ENCODE measurements at places on chromosomes 3 and 15.

DNA sequence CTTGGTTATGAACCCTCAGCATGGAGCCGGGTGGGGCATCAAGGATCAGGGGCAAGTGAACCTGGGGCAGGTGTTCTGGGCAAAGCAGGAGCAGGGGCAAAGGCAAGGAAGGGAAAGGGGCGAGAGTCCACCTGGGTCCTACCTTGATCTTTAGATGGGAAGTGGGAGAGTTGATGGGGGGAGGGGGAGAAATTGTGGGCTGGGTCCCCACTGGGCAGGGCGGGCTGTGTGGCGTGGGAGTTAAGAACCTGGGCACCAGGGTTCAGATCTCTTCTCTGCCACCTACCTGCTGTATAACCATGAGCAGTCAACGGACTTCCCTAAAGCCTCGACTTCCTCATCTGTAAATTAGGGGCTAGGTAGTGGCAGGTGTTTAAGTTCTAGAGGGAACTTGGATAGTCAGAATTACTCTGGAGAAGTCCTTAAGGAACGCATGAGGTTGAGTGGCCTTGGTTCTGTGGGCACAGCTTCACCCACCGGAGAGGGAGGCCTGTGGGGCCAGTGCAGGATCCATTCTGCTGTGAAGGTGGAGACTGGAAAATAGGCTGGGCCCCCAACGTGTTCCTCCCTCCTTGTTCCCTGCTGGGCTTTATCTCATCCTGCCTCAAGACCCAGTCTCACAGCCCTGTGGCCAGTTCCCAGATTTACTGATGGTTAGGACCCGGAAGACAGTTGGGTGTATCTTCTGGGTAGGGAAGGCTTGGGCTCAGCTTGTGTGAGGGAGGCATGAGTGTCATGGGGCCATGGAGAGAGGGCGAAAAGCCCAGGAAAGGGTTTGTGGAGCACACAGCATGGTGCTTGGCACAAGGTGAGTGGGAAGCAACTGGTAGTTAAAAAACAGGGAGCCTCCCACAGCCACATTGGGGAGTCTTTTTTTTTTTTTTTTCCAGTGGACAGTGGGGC, 90.6 kb downstream of the EEFSEC start:
- DNase-seq = no peak
- no peak overlapping the region for H3K27ac ChIP-seq
- no peaks in the 10 kb centered on the region for H3K4me1 ChIP-seq
- H3K36me3 ChIP-seq = no peaks in the 10 kb centered on the region
- H3K4me3 ChIP-seq = no peak overlapping the region
- H3K27me3 ChIP-seq = no peaks in the 10 kb centered on the region

DNA sequence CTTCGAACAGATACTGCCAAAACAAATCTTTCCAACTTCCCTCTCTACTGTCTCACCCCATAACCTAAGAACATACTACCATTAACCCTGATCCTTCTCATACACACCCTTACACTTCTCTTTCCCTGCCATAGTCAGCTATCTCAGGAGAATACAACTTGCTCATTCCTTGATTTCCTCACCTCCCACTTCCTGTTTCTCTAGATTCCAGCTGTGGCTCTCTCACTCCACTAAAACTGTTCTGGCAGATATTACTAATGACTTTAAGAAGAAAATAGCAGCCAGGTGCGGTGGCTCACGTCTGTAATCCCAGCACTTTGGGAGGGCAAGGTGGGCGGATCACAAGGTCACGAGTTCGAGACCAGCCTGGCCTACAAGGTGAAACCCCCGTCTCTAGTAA, 4.6 kb downstream of the LSG1 start:
- no peak for DNase-seq
- peaks cover 23% of the 10 kb centered on the region for H3K36me3 ChIP-seq
- H3K4me1 ChIP-seq = peaks cover 5% of the 10 kb centered on the region
- H3K27me3 ChIP-seq = no peaks in the 10 kb centered on the region
- H3K27ac ChIP-seq = no peak overlapping the region

DNA sequence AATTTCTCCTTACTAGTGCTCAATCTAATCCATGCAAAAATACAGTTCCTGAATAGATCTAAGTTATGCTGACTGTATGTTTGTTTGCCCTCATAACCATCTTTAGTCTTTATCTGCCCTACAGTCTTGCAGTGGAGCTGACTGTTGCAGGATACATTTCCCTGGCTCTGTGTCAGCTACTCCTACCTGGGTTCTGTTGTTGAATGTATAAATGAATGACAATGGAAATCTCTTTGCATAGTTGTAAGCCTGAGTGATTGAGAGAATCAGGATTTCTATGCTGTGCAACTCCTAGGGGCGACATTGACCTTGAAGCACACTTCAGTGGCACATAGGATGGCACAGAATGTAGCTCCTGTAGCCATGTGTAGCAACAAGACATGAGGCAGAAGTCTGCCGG, 16.0 kb upstream of the ZBBX start:
- no peaks in the 10 kb centered on the region for H3K27me3 ChIP-seq
- H3K4me1 ChIP-seq = no peaks in the 10 kb centered on the region
- H3K4me3 ChIP-seq = no peak overlapping the region
- no peak overlapping the region for H3K27ac ChIP-seq
- no peak for DNase-seq
- no peaks in the 10 kb centered on the region for H3K36me3 ChIP-seq

- no peaks in the 10 kb centered on the region for H3K27me3 ChIP-seq
- no peaks in the 10 kb centered on the region for H3K4me1 ChIP-seq
- H3K4me3 ChIP-seq = no peak overlapping the region
- DNase-seq = no peak
These were observed 32.3 kb upstream of the TRIM59 start for GRCh38 chr3:160481856-160482255.

GRCh38 chr3:160885791-160886286, 129.8 kb downstream of the PPM1L start:
- no peak overlapping the region for H3K4me3 ChIP-seq
- H3K27ac ChIP-seq = no peak overlapping the region
- no peaks in the 10 kb centered on the region for H3K27me3 ChIP-seq
- peaks cover 19% of the 10 kb centered on the region for H3K4me1 ChIP-seq

All from A673 (cell line).